Spleen (tissue), 13 donors: ENCODE measurements at places on chromosomes 3 and 15. TPM values are rescaled to one million over a fixed set of nuclear protein-coding genes. Genes with fewer than 3 reads are reported as not detected.

DNA sequence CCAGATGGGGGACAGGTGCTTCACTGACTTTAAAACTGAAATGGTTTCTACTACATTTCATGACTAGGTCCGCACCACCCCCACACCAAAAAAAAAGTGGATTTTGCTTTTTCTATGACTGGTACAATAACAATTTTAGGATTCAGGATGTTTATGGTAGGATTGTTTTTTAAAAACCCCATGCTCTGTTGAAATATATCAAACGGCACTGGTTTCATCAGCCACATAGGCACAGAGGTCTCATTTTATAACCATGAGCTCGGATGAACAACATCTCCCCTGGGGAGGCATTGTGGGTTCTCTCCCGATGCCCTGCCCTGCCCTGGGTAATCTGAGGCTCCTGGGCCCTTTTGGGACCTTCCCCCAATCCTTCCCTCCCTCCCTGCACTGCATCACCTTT, 202.7 kb upstream of the KBTBD8 start:
- peaks cover 5% of the 10 kb centered on the region for H3K4me1 ChIP-seq
- no peak overlapping the region for H3K4me3 ChIP-seq
- H3K36me3 ChIP-seq, result no peaks in the 10 kb centered on the region
- no peak overlapping the region for H3K27ac ChIP-seq
- DNase-seq, result no peak
- no peaks in the 10 kb centered on the region for H3K27me3 ChIP-seq

GRCh38 chr3:25099666-25100065, 328.4 kb upstream of the RARB start:
- H3K4me1 ChIP-seq, result no peaks in the 10 kb centered on the region
- H3K4me3 ChIP-seq, result no peak overlapping the region
- no peak for DNase-seq
- no peaks in the 10 kb centered on the region for H3K36me3 ChIP-seq

- peak overlapping the region; percentile 89 for H3K27ac ChIP-seq
- no peaks in the 10 kb centered on the region for H3K36me3 ChIP-seq
- H3K4me3 ChIP-seq, result no peak overlapping the region
- peak; percentile 79 for DNase-seq
- peaks cover 76% of the 10 kb centered on the region for H3K4me1 ChIP-seq
These were observed 43.2 kb downstream of the CMTM6 start for GRCh38 chr3:32459450-32459849.

DNA sequence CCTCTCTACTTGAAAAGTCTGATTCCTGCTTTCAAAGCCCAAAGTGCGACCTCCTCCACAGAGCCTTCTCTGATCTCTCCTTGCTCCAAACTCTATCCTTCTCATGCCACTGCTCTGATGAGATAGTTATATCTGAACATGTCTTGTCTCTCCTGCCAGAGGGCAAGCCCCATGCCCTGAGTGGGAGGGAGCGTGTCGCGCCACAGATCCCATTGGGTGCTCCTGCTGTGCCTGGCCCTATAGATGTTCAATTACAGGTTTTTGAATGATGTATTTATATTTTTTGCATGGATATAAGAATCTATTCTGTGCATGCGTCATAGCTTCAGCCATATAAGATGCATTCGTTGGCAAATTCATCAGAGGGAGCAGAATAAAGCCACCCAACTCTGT, 20.4 kb downstream of the CORO2B start:
- no peaks in the 10 kb centered on the region for H3K36me3 ChIP-seq
- DNase-seq, result no peak
- no peaks in the 10 kb centered on the region for H3K27me3 ChIP-seq

- H3K4me3 ChIP-seq, result no peak overlapping the region
- H3K27me3 ChIP-seq, result no peaks in the 10 kb centered on the region
- H3K27ac ChIP-seq, result no peak overlapping the region
- H3K36me3 ChIP-seq, result peaks cover 64% of the 10 kb centered on the region
- no peak for DNase-seq
- no peaks in the 10 kb centered on the region for H3K4me1 ChIP-seq
These were observed 44.0 kb downstream of the MLH1 start for GRCh38 chr3:37037352-37037751.

- H3K27me3 ChIP-seq, result peaks cover 13% of the 10 kb centered on the region
- H3K4me1 ChIP-seq, result peaks cover 52% of the 10 kb centered on the region
- DNase-seq, result peak; percentile 73
These were observed 3.8 kb upstream of the LOXL1 start for GRCh38 chr15:73922186-73923151.

- H3K27me3 ChIP-seq, result peaks cover 6% of the 10 kb centered on the region
- peak within 1 kb of the TSS; percentile 53 for H3K4me3 ChIP-seq
- peaks cover 26% of the 10 kb centered on the region for H3K4me1 ChIP-seq
- peak within 1 kb of the TSS; percentile 78 for H3K27ac ChIP-seq
- DNase-seq, result peak; percentile 76
These were observed at the start of gene LRRC2 for GRCh38 chr3:46566040-46566641. TSS of gene LRRC2 (minus strand) at chr3:46566302. CDS start at chr3:46551591, 14,711 bp downstream.

DNA sequence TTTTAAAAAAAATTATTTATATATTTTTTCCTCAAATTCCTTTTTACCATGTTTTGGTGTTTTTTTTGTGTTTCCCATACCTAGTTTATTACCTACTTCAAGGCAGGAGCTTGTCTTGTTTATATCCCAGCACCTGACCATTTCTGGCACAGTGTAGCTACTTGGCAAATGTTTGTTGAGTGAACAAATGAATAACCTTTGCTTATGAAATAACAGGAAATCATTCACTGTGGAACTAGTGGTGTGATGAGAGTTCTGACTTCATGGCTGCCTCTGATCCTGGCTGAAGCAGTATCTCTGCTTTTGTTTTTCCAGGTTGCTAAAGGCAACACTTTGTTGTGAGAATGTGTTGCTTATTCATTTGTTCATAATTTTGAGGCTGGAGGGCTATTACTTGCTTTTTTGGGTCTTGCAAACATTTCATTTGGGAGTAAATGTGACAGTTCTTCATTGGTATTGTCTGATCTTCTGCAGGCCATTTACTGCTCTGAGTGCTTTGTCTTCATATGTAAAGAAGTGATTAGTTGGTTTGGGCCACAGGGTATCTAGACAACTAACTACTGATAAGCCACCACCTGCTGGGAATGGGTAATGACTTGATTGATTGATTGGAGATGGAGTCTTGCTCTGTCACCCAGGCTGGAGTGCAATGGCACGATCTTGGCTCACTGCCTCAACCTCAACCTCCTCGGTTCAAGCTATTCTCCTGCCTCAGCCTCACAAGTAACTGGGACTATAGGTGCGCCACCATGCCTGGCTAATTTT, 5.7 kb downstream of the RAD54L2 start:
- no peaks in the 10 kb centered on the region for H3K27me3 ChIP-seq
- no peak overlapping the region for H3K4me3 ChIP-seq
- peaks cover 29% of the 10 kb centered on the region for H3K4me1 ChIP-seq
- H3K27ac ChIP-seq, result no peak overlapping the region
- DNase-seq, result no peak

GRCh38 chr3:143826296-143826695, 22.0 kb downstream of the SLC9A9 start:
- no peaks in the 10 kb centered on the region for H3K27me3 ChIP-seq
- H3K36me3 ChIP-seq, result no peaks in the 10 kb centered on the region
- peak overlapping the region; percentile 77 for H3K27ac ChIP-seq
- peaks cover 45% of the 10 kb centered on the region for H3K4me1 ChIP-seq

- H3K4me3 ChIP-seq, result no peak overlapping the region
- no peaks in the 10 kb centered on the region for H3K27me3 ChIP-seq
- no peak overlapping the region for H3K27ac ChIP-seq
- H3K36me3 ChIP-seq, result no peaks in the 10 kb centered on the region
- H3K4me1 ChIP-seq, result no peaks in the 10 kb centered on the region
These were observed 72.7 kb downstream of the GREM1 start for GRCh38 chr15:32790352-32790999.

DNA sequence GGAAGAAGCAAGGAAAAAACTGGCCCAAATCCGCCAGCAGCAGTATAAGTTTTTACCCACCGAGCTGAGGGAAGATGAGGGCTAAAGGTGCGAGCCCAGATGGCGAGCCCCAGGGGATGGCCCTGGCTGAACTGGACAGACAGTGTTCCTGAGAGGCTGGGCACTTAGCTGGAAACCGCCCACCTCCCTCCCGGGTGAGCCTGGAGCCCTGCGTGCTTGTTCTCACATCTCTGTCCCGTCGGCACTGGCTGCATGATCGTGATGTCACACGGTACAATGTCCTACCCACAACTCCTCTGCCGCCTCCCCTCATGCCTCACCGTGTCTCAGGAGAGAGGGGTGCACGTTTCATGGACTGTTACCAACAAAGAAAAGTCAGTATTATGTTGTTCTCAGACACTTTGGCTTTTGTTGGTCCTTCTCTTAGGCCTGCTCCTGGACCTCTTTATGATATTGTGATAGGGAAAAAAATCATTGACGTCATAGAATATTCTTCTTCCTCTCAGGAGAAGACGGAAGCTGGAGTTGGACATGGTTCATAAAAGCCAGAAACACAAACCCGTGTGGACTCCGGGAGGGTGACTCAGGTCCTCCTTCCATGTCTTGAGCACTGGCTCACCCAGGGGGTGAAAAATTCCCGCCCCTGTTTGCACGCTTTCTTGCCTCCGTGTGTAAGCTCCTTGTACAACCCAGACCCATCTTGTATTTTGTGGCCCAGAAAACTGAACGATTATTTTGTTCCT, 201.8 kb upstream of the TPM1 start:
- peaks cover 44% of the 10 kb centered on the region for H3K36me3 ChIP-seq
- no peak for DNase-seq
- H3K4me3 ChIP-seq, result no peak overlapping the region
- no peaks in the 10 kb centered on the region for H3K27me3 ChIP-seq
- no peak overlapping the region for H3K27ac ChIP-seq

- H3K36me3 ChIP-seq, result no peaks in the 10 kb centered on the region
- H3K27ac ChIP-seq, result no peak overlapping the region
- no peak overlapping the region for H3K4me3 ChIP-seq
- peaks cover 11% of the 10 kb centered on the region for H3K4me1 ChIP-seq
- no peak for DNase-seq
- H3K27me3 ChIP-seq, result no peaks in the 10 kb centered on the region
These were observed 11.4 kb downstream of the CHCHD6 start for GRCh38 chr3:126715432-126715831.

- no peaks in the 10 kb centered on the region for H3K27me3 ChIP-seq
- no peak overlapping the region for H3K27ac ChIP-seq
- no peak overlapping the region for H3K4me3 ChIP-seq
- DNase-seq, result peak; percentile 78
- H3K4me1 ChIP-seq, result peaks cover 9% of the 10 kb centered on the region
These were observed 24.3 kb downstream of the NXPE3 start for GRCh38 chr3:101803173-101803782.

- H3K36me3 ChIP-seq, result no peaks in the 10 kb centered on the region
- no peak overlapping the region for H3K4me3 ChIP-seq
- peak overlapping the region; percentile 70 for H3K27ac ChIP-seq
- H3K4me1 ChIP-seq, result peaks cover 10% of the 10 kb centered on the region
- no peaks in the 10 kb centered on the region for H3K27me3 ChIP-seq
These were observed 267.0 kb downstream of the PLCL2 start for GRCh38 chr3:17151598-17152373.

GRCh38 chr3:72234391-72234790, 449.4 kb upstream of the PROK2 start:
- no peak overlapping the region for H3K27ac ChIP-seq
- H3K36me3 ChIP-seq, result no peaks in the 10 kb centered on the region
- no peak overlapping the region for H3K4me3 ChIP-seq

GRCh38 chr3:79139395-79140068, 628.3 kb downstream of the ROBO1 start:
- H3K4me1 ChIP-seq, result no peaks in the 10 kb centered on the region
- H3K27ac ChIP-seq, result no peak overlapping the region
- DNase-seq, result no peak
- H3K4me3 ChIP-seq, result no peak overlapping the region
- H3K36me3 ChIP-seq, result no peaks in the 10 kb centered on the region
- H3K27me3 ChIP-seq, result no peaks in the 10 kb centered on the region

GRCh38 chr15:67854358-67854757, 14.5 kb upstream of the RNU6-1 start:
- no peaks in the 10 kb centered on the region for H3K36me3 ChIP-seq
- no peaks in the 10 kb centered on the region for H3K27me3 ChIP-seq
- no peak overlapping the region for H3K27ac ChIP-seq
- no peak overlapping the region for H3K4me3 ChIP-seq

DNA sequence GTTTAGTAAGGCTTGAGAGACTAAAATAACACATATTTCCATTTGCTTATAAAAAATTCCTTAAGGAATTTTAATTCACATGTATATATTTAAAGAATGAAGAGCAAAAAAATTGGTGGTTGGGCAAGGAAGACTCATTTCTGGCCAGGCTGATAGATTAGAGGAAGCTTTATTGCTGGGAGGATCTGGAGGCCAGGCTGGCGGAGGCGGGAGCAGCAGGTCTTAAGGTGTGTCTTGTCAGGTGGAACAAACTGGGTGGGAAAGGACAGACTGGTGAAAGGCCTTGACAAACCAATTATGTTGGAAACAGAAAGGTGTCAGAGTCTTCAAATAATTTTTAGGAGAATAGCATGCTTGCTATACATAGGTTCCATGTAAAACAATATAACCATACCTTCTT, 124.7 kb downstream of the EPHA3 start:
- DNase-seq, result no peak
- no peaks in the 10 kb centered on the region for H3K36me3 ChIP-seq
- no peaks in the 10 kb centered on the region for H3K27me3 ChIP-seq
- no peaks in the 10 kb centered on the region for H3K4me1 ChIP-seq
- H3K4me3 ChIP-seq, result no peak overlapping the region
- no peak overlapping the region for H3K27ac ChIP-seq

DNA sequence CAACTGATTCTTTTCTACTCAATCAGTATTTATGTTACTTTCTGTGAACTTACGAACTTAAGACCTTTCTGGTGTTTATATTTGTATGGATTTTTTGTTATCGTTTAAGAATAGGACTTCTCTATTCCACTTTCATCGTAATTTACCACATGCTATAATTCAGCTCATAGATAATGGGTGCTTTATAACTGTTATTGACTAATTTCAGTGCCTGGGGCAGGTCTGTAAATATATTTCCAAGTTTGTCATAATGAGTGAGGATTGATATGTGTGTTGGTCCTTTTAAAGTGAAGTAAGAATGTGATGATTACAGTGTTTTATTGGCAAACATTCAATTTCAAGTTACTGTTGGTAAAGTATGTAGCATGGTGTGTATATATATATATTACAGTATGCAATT, 1.8 kb upstream of the NAALADL2 start:
- no peaks in the 10 kb centered on the region for H3K27me3 ChIP-seq

DNA sequence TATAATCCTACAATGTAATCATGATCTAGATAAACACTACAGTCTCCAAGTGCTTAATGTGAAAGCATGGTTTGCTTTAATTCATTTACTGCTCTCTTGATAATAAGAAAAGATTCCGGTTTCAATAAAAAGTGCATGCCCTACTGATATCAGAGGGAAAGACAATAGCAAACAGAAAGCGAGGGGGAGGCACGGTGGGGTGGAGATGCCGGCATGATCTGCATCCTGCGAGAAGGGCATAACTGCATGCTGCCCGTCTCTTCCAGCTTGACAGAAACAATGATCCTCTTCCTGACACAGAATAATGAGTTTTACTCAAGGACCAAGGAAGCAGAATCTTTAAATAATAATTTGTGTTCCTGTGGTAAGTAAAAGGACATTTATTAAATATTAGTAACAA, 51.7 kb downstream of the GOLIM4 start:
- peaks cover 9% of the 10 kb centered on the region for H3K36me3 ChIP-seq
- H3K4me1 ChIP-seq, result peaks cover 12% of the 10 kb centered on the region
- no peak for DNase-seq

GRCh38 chr3:152245498-152246170, 23.1 kb upstream of the MBNL1 start:
- no peak for DNase-seq
- peaks cover 59% of the 10 kb centered on the region for H3K4me1 ChIP-seq
- H3K36me3 ChIP-seq, result no peaks in the 10 kb centered on the region
- H3K27me3 ChIP-seq, result no peaks in the 10 kb centered on the region
- H3K4me3 ChIP-seq, result peak overlapping the region; percentile 42
- peak overlapping the region; percentile 75 for H3K27ac ChIP-seq

GPR160 gene
- 21.2 TPM for total RNA-seq

CISH gene
- 12.9 TPM for total RNA-seq

FHIT gene
- 13.4 TPM for total RNA-seq

CPLX3 gene
- 26.7 TPM for total RNA-seq

BUB1B gene
- 11.6 TPM for total RNA-seq

TRH gene
- not detected for total RNA-seq

EBLN2 gene
- 6.7 TPM for total RNA-seq

METTL6 gene
- 14.4 TPM for total RNA-seq
